Stimulated activated CD8-positive, alpha-beta memory T cell treated with anti-CD3 and anti-CD28 coated beads, Interleukin-4, amount 100 ng/mL, for 1 hour (primary cell): ENCODE measurements at places on chromosomes 11 and 22.

GRCh38 chr22:42587588-42588175, 27.0 kb downstream of the POLDIP3 start:
- DNase-seq: no peak

DNA sequence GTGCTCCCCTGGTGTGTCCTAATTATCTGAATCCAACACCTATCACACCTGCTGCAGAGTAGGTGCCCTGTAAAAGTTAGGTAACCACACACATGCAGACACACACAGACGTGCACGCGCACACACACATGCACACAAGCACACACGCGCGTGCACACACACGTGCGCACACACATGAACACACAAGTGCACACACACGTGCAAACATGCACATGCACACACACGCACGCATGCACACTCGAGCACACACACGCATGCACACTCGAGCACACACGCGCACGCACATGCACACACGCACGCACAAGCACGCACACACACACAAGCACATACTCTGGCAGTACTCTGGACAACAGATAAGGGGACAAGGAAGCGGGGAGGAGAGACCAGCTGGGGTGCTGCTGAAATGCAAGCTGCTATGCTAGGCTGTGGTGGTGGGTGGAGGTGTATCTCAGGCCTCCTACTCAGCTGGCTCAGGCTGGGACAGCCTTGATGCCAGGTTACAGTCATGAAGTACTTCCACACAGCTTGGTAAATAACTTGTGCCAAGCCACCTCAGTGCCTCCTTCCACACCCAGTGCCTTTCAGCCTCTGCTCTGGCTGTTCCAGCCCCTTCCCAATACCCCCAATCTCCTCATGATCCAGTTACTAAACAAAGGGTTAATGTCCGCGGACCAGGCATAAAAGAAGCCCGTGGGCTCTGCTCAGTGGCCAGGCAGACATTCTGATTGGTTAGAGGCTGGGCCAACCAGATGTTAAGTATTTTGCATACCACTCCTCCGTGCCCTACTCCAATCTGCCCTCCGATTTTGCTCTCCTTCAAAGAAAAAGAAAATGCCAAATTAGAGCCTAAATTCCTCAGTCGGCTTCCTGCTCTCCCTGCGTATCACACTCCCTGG, 374.1 kb downstream of the TENM4 start:
- no peak for DNase-seq

DNA sequence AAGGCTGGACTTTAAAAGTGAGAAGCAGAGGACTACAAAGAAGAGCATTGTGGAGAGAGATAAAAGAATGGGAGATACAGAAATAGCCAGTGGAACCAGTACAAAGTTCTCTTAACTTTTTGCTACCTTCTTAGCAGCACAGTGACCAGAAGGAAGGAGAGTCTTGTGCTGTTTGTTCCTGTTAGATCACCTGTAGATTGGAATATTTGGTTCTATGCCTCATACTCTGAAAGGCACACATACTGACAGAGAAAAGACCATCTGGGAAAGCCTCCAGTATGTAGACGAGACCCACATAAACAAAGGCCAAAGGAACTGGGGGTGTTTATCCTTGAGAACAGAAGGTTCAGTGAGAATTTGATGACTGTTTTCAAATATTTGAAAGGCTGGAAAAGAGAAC, 18.7 kb downstream of the RNF141 start:
- no peak for DNase-seq

DNA sequence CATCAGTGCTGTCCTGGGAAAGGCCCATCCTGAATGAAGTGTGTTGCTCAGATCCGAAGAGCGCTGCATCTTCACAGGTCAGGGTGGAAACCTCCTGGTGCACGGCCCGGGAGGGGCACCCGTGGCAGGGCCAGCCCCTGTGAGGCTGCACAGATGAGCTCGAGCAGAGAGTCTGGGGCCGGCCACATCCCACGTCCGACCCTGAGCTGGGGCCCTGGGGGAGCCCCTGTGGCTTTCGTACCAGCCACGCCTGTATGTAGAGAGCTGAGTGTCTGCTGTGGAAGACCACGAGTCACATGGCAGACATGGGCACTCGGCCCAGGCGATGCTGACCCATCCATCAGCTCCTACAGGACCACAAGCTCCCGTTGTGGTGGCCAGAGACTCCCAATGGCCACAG, 24.9 kb upstream of the SEPTIN5 start:
- DNase-seq: no peak

- DNase-seq: no peak
Measured at GRCh38 chr22:20218987-20219386, 49.1 kb downstream of the RTN4R start.

GRCh38 chr11:115396533-115396932, 107.7 kb downstream of the CADM1 start:
- DNase-seq: no peak
